ENCODE measurements at places on chromosomes 1 and 21.

DNA sequence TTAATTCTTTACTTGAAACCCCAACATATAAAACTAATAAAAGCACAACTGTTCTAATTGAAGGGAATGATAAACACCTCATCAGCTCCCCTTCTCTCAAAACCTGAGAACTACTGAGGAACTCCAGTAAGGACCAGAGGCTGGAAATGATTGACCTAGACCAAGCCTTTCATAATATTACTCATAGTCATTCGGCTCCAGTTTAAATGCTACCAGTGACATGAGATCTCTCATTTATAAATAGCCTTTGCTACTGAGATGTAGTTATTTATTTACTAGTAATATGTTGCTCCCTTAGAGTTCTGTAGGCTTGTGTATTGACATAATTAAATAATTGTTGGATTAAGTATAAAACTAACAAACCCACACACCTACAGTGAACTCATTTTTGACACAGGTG lies 209.8 kb upstream of the PRMT6 start:
- DNase-seq = no peak

DNA sequence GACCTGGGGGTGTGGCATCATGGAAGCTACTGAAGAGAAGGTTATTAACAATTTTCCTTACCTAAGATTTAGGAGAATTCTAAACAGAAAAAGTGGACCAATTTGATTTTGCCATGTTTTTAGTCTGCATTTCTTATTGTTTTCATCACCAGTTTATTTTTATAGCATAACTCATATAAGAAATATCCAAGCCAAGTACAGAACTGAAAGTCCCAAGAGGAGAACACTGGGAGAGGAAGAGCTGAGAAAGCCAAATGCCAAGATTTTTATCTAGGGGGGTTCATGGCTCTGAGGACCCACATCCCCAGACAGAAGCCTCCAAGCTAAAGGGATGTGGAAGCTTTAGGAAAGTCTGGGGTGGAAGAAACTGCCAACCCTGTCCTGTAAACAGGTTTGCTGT lies 109.4 kb upstream of the DUSP10 start:
- no peak for DNase-seq

GRCh38 chr1:25505656-25506385 lies 37.6 kb upstream of the LDLRAP1 start:
- DNase-seq = no peak

DNA sequence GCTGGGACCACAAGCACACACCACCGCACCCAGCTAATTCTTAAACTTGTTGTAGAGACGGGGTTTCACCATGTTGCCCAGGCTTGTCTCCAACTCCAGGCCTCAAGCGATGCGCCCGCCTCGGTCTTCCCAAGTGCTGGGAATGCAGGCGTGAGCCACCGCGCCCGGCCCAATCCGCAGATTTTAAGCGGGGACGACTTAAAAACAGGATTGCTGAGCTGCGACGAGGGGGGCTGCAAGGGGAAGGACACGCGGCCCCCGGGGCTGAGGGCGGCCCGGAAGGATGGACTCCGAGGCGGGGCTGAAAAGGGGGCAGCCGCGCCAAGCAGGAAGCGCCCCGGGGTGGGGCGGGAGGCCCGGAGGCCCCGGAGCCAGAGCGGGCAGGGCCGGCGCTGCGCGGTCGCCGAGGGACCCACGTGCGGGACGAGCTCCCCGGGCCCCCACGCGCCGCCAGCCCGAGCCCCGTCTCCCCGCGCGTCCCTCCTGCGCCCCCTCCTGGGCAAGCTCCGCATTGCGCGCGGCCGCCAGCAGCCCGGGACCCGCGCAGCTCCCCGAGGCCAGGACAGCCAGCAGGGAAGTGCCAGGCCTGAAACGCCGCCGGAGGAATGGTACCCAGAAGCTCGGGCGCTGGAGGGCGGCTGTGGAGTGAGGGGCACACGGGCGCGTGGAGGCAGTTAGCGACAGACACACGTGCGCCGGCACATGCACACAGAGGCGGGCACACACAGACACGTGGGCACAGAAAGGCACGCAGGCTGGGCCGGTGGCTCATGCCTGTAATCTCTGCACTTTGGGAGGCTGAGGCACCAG lies 5.5 kb upstream of the PRKCZ start:
- DNase-seq = peak; percentile 17

All from fibroblast of the aortic adventitia (primary cell).